Activated CD4-positive, alpha-beta T cell treated with anti-CD3 and anti-CD28 coated beads, Interleukin-2, amount 10 ng/mL, durations not matched to agents 24 days and 14 days (primary cell): ENCODE measurements at places on chromosomes 12 and 14. TPM values are rescaled to one million over a fixed set of nuclear protein-coding genes. Genes with fewer than 3 reads are reported as not detected.

- peak; percentile 82 for DNase-seq
Observed at GRCh38 chr12:54723379-54724256, 75.5 kb upstream of the DCD start.

GRCh38 chr12:18849761-18850160 lies 111.8 kb downstream of the CAPZA3 start:
- no peak for DNase-seq

GRCh38 chr12:31471823-31472222 lies 119.1 kb downstream of the DENND5B start:
- no peak for DNase-seq

DNA sequence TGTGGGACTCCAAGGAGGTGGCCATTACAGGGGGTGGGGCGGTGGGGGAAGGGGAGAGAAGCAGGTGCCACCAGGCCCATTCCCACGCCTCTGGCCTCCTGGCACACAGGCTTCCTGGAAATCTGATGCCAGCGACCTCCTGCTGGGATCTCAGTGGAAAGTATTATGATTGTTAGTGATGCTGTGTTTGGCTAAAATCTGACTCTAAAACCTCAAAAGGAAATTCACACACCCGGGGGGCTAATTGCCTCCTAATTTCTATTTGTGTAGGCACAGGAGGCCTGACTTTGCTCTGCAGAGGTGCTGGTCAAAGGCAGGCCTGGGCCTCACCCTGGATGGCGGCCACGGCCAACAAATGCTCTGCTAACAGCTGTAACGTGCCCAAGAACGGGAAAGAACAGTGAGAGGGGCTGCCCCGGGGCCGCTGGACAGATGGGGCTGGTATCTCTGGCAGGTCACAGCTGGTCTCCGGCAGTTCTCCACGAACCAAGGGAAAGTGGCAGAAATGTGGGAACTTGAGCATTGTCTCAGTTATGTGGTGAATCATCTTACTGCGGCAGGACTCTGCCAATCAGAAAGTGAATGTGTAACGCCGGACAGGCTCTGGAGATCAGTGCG lies 14.3 kb downstream of the FAM181A start:
- DNase-seq = no peak

The ZBTB42 gene
- 4.9 and 5.5 TPM in 2 replicates for total RNA-seq

The PRKD1 gene
- not detected in 2 replicates for total RNA-seq

The PHC1 gene
- 7.9 and 8.7 TPM in 2 replicates for total RNA-seq

The AMIGO2 gene
- 13.6 and 14.4 TPM in 2 replicates for total RNA-seq

The GALNT8 gene
- total RNA-seq = 0.82 and 0.99 TPM in 2 replicates

- no peak for DNase-seq
Observed at GRCh38 chr14:44589180-44589579, 82.1 kb upstream of the FSCB start.

DNA sequence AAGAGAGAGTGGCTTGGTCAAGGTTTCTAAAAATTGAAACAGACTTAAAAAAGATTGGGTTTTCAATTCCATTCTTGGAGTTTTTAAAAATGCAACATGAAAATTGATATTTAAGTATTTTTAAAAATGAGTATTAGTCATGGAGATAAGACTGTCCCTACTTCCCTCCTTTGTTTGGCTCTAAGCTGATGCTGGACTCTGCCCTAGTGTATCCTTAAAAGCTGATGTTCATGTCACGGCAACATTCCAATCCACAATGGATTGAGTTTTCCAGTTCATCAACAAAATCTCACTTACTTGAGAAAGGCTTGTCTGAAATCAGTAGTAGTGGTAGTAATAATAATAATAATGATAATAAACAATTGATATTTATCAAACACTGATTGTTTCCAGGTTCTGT lies 119.0 kb upstream of the SLC38A2 start:
- DNase-seq = no peak

DNA sequence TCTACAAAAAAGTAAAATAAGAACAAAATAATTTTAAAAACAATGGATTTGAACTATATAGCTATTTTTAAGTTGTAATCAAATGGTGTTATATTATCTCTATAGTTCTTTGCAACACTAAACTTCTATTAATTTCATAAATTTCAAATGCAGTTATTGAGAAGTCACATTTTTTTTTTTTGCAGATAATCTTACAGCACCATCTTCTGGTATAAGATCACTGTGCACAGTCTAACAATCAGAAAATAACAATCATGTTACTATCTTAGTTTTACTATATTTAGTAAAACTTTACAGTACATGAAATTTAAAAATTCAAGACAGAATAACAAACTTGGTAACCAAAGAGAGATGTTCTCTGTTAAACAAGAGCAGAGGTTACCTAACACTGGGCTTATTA lies 40.6 kb downstream of the GXYLT1 start:
- DNase-seq = no peak

- no peak for DNase-seq
Observed at GRCh38 chr12:32864731-32865130, 31.8 kb downstream of the PKP2 start.

The GLIPR1L2 gene
- total RNA-seq = 0.36 TPM in 1 of 2 replicates, not detected in the other

The CLEC14A gene
- total RNA-seq = not detected in 2 replicates

DNA sequence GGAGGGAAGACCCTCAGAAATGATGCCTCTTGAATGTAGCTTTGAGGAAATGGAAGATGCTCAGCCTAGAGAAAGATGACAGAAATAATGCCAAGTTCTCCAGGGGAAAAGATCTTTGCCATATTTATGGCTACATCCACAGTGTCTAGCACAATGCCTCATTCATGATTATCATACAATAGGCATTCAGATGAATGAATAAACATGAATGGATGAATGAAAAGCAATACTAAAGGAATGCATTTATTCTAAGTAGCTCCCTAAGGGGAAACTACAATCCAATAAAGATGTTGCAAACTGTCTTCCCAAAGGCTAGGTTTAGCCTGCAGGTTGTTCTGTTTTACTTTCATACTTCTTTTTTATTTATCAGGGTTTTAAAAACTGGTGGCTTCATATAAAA lies 12.0 kb downstream of the TMTC1 start:
- no peak for DNase-seq

- no peak for DNase-seq
Observed at GRCh38 chr14:66045572-66046021, 440.6 kb upstream of the CCDC196 start.

- no peak for DNase-seq
Observed at GRCh38 chr14:61338457-61338856, 17.1 kb downstream of the PRKCH start.

DNA sequence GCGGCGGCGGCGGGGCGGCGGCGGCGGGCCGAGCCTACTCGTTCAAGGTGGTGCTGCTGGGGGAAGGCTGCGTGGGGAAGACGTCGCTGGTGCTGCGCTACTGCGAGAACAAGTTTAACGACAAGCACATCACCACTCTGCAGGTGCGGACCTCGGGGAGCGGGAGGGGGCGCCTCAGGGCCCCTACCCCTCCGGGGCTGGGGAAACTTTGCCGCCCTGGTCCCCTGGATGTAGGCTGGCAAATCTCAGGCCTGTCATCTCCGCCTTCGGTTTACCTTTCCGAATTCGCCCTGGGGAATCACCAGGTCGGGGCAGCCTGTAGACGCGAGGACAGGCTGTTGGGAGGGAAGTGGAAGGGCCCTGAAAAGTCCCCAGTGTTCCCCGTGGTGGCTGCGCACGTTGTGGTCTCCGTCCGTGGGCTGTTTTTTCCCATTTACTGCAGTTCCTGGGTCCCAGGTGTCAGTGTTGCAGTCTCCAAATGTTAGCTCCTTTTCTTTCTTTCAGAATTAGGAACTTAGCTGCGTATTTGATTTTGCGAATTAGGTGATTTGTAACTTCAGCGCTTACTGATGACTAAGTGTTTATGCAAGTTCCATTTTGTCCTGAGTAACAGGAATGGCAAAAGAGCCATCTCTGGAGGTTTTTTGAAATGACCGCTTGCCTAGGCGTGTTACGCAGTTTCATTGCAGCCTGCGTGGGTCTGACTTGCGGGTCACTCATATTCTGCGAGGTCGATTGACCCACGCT lies 656 bp downstream of the RAB21 start:
- DNase-seq = peak; percentile 86

DNA sequence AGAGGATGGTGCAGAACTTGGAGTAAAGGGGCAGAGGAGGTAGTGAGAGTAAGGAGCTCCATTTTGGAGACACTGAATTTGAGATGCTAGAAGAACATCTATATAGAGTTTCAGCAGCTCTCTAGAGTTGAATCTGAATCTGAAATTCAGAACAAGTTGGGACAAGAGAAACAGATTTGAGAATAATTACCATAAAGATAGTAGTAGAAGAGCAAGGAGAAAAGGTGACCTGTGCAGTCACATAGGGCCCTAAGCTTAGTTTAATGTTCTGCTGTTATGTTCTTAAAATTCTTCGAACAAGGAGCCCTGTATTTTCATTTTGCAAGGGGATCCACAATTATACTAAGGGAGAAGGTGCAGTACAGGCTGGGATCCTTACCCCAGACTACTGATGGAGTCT lies 7.4 kb downstream of the REM2 start:
- DNase-seq = no peak

The TMEM119 gene
- 0.47 TPM in 1 of 2 replicates, not detected in the other for total RNA-seq

The GNB3 gene
- 1.6 and 1.7 TPM in 2 replicates for total RNA-seq

The RPGRIP1 gene
- not detected in 2 replicates for total RNA-seq

GRCh38 chr14:104119119-104119487 lies 19.3 kb upstream of the KIF26A start:
- DNase-seq = no peak

GRCh38 chr12:119710374-119710964 lies 42.5 kb downstream of the PRKAB1 start:
- no peak for DNase-seq

DNA sequence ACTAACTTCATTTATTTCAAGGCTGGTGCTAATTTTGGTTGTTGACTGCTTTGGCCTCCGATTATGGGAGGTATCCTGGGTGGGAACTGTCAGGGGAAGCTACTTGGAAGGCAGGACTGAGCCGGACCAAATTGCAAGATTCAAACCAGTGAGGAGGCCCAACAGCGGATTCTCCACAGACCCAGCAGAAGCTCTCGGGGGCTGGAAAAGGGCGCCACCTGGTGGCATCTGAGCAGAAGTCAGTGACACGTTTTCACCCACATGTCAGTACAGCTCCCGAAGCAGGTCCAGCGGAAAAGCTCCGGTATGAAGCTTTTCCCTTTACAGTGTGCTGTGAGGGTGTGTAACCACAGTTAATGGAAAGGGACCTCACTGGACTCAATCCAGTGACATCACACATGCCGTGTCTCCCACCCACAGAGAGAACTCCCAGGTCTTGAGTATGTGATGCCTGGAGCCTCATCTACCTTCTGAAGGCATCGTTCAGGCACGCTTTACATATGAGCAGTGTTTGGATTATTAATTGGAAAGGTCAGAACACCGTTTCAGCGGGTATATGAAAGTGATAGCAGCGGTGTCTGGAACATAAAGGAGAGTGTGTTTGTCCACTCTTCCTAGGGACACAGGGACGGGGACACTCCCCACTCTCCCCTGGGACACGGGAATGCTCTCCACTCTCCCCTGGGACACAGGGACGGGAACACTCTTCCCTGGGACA lies 3.6 kb upstream of the P2RX2 start:
- peak; percentile 93 for DNase-seq

DNA sequence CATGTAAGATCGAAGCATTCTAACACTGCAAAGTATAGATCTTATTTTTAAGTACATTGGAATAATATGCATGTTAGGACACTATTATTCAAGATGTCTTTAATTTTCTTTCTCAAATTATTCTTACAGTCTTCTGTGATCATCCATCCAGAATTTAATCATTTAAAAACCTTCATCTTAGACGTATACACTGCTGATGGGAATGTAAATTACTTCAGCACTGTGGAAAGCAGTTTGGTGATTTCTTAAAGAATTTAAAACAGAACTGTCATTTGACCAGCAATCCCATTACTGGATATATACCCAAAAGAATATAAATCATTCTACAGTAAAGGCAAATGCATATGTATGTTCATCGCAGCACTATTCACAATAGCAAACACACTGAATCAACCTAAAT lies 3.2 kb upstream of the RPS29 start:
- no peak for DNase-seq

- DNase-seq = no peak
Observed at GRCh38 chr12:48930475-48930874, 5.2 kb upstream of the FKBP11 start.

The AHNAK2 gene
- 0.02 TPM in 2 replicates for total RNA-seq

DNA sequence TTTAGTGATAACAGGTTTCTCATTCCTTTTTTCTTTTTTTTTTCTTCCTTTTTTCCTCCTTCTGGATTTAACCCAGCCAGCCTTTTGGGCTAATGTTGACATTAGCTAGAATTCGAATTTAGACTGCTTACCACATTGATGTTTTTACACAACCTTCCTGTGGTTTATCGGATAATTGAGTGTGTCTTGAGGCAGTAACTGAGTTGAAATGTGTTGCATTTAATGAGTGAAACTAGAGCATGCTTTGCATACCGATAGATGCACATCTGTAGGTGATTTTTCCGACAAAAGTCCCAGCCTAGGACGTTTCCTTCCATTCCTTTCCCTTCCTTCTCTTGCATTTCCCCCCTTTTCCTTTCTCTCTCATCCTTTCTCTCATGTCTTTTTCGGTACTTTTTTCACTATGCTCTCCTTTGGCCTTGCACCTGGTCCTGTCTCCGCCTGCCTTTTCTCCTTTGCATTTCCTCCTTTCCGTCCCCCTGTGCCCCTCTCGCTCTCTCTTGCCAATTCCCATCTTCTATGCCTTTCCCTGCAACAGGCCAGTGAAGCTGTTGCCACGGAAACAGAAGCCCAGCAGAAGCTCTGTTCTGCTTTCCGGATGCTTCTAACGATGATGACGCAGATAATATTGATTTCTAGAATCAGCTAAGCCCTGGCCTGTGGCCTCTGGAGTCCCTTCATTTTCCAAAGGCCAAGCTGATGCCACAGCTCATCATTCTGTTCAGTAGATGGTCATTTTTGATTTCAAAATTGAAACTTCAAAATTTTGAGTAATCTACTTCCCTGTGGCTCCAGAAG lies 76.1 kb downstream of the SLC25A47 start:
- no peak for DNase-seq

The SPTSSA gene
- total RNA-seq = 20.3 and 21.2 TPM in 2 replicates

The BORCS5 gene
- 34.0 and 37.0 TPM in 2 replicates for total RNA-seq

DNA sequence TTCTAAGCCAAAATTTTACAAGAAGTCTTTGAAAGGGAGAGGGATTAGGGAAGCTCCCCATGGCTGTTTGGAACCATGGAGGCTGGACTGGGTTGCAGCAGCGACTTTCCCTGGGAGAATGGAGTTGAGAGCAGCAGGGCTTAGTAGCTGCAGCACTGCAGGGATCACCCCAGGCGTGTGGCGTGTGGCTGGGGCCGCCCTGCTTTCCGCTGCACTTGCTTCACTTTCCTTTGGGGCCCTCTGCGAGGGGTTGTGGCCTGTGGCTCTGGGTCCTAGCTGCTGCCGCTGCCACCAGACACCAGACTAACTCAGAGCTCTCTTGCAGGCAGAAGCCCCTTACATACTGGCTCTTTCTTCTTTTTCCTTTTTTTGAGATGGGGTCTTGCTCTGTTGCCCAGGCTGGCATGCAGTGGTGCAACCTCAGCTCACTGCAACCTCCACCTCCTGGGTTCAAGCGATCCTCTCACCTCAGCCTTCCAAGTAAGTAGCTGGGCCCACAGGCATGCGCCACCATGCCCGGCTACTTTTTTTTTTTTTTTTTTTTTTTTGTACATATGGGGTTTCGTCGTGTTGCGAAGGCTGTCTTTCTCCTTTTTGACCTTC lies 25.4 kb downstream of the CCDC62 start:
- DNase-seq = no peak

GRCh38 chr14:85530626-85531025 lies 682 bp downstream of the FLRT2 start:
- no peak for DNase-seq

- DNase-seq = no peak
Observed at GRCh38 chr12:50458606-50459005, 46.2 kb upstream of the DIP2B start.
